ENCODE measurements at places on chromosomes 7 and 10. TPM values are rescaled to one million over a fixed set of nuclear protein-coding genes. Genes with fewer than 3 reads are reported as not detected.
A peak's percentile ranks its signal among the peaks of the same experiment; 100 is the strongest.

AIFM2 gene
- total RNA-seq = 7.3 TPM

TBX20 gene
- total RNA-seq = 0.34 TPM

GHRHR gene
- total RNA-seq = not detected

SPDYE1 gene
- total RNA-seq = not detected

LRRN3 gene
- total RNA-seq = 187 TPM

VWDE gene
- total RNA-seq = 5.5 TPM

DNA sequence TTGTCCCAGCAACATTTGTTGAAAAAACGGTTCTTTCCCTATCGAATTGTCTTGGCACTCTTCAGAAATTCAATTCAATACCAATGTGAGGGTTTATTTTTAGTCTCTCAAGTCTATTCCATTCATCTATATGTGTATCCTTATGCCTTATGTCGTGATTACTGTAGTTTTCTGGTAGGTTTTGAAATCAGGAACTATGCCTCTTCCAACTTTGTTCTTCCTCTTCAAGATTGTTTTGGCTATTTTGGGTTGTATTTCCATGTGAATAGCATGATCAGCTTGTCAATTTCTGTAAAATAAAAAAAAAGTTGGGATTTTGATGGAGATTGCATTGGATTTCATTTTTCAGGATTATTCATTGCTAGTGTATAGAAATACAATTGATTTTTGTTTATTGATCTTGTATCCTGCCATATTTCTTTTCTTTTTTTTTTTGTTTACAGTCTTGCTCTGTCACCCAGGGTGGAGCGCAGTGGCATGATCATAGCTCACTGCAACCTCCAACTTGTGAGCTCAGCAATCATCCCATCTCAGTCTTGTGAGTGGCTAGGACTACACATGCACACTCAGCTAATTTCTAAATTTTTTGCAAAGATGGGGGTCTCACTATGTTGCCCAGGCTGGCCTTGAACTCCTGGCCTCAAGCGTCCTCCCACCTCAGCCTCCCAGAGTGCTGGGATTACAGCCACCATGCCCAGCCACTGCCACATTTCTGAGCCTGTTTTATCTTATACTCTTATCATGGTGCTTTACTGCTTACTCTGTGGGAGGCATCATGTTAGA is 46.2 kb upstream of the MKLN1 start:
- DNase-seq = no peak
- H3K4me3 ChIP-seq = no peak overlapping the region
- H3K4me1 ChIP-seq = no peaks in the 10 kb centered on the region
- H3K27me3 ChIP-seq = no peaks in the 10 kb centered on the region

DNA sequence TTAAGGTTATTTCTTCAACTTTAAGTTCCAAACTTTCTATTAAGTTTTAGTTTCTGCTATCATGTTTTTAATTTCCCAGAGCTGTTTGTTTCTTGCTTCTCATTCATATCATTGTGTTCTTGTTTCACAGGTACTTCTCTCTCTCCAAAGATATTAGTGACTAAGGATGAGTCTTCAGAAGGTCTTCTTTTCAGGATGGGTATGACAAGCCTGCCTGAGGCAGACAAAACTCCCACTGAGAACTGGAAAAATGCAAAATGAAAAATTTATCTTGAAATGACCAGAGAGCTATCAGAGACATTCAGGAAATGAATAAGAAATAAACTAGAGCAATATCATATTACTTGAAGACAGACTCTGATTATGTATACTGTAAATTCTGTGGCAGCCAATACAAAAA is 110.8 kb upstream of the EGFR start:
- H3K4me3 ChIP-seq = no peak overlapping the region
- no peaks in the 10 kb centered on the region for H3K4me1 ChIP-seq
- DNase-seq = no peak

DNA sequence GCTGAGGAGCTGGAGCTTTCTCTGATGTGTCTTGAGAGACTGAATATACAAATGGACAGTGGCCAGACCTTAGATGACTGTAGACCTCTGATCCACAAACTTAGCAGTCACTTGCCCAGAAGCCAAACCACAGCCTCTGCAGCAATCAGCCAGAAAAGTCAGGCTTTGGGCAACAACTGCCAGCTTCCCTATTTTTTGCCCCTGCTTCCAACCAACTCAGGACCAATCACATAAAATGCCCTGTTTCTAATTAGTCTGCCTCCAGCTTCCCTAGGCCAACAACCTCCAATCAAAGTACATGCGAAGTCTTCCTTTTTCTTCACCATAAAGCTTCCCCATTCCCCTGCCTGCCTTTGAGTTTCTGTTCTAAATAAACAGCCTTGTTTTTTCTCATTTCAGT is 37.8 kb upstream of the CACUL1 start:
- DNase-seq = no peak
- peaks cover 15% of the 10 kb centered on the region for H3K27me3 ChIP-seq
- H3K4me3 ChIP-seq = no peak overlapping the region
- H3K4me1 ChIP-seq = no peaks in the 10 kb centered on the region
- no peak overlapping the region for H3K27ac ChIP-seq

GRCh38 chr10:123019941-123020703 is 11.3 kb downstream of the ACADSB start:
- no peak overlapping the region for H3K27ac ChIP-seq
- no peak for DNase-seq
- H3K36me3 ChIP-seq = peaks cover 1% of the 10 kb centered on the region
- H3K4me3 ChIP-seq = no peak overlapping the region

DNA sequence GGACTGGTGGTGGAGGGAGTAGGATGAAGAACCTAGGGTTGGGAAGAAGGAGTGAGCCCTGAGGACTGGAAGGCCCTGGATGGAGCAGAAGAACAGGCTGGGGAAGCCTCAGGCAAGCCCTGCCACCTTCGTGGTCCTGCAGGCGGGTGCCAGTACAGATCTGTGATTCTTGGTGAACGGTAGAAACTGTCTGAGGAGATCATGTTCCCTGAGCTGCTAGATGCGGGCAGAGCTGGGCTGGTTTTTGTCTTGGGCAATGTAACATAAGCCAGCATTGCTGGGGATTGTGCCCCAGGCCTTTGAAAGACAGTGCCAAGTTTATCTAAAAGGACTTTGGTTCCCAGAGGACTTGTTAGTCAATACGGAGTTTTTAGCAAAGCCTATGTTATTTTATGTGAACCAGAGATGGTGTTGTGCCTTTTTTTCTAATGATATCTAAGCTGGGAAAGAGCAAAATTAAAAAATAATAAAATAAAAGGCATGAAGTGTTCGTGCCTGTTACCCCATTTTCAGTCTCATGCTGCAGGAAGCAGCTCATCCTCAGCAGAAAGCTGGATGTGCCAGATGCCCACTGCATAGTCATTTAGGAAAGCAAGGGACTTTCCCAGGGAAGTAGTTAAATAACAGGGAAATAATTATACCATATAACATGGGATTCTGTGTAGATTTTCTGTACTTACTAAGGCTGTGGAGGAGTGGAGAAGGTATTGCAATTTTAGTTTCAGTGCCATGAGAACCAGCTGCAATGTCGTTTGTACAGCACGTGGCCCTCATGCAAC is 24.4 kb upstream of the FIGNL1 start:
- H3K4me3 ChIP-seq = no peak overlapping the region
- H3K27me3 ChIP-seq = peaks cover 6% of the 10 kb centered on the region
- peaks cover 3% of the 10 kb centered on the region for H3K4me1 ChIP-seq
- H3K36me3 ChIP-seq = no peaks in the 10 kb centered on the region
- no peak for DNase-seq

DNA sequence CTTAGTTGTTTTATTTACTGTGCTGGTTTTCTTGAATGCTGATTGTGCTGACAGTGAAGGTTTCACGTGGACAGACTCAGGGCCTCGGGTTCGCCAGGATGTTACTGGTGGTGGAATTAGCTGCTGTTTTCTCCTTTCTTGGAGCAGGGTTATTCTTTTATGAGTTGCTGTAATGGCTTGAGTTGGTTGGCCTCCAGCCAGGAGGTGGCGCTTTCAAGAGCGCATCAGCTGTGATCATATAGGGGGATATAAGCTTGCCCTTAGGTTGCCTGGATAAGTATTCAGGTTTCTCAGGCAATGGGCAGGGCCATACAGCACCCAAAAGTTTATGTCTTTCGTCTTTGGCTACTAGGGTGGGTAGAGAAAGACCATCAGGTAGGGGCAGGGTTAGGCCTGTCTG is 741.3 kb downstream of the PHTF2 start:
- no peaks in the 10 kb centered on the region for H3K36me3 ChIP-seq
- no peaks in the 10 kb centered on the region for H3K27me3 ChIP-seq
- no peak overlapping the region for H3K4me3 ChIP-seq
- no peak for DNase-seq
- H3K4me1 ChIP-seq = no peaks in the 10 kb centered on the region
- H3K27ac ChIP-seq = no peak overlapping the region

DNA sequence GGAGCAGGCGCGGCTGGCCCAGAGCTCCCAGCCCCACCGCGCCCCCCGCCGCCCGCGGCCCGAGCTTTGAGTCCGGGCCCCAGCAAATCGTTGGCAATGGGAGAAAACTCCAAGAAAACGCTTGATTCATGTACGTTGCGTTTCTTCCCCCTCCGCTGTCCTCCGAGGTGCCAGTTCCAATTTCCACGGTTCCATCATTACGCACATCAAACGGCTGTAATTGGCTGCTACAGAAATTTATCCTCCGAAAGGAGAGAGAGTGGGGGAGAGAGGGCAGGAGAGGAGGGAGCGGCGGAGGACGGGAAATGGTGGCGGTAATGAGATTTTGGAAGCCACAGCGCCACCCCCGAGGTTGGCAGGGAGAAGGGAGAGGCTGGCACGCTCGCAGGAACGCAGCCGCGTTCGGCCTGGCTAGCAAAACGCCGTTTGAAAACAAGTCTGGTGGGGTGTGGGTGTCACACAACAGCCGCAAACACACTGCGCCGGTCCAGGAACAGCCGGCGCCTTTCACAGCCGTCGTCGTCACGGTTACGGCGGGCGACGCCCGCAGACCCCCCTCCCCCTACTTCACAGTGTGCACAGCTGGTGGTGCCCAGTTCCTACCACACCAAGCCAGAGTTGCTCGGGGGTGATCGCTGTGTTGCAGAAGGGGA is 57.5 kb downstream of the UNCX start:
- H3K4me3 ChIP-seq = peak overlapping the region; percentile 41
- no peaks in the 10 kb centered on the region for H3K4me1 ChIP-seq
- no peaks in the 10 kb centered on the region for H3K36me3 ChIP-seq
- DNase-seq = peak; percentile 44

DNA sequence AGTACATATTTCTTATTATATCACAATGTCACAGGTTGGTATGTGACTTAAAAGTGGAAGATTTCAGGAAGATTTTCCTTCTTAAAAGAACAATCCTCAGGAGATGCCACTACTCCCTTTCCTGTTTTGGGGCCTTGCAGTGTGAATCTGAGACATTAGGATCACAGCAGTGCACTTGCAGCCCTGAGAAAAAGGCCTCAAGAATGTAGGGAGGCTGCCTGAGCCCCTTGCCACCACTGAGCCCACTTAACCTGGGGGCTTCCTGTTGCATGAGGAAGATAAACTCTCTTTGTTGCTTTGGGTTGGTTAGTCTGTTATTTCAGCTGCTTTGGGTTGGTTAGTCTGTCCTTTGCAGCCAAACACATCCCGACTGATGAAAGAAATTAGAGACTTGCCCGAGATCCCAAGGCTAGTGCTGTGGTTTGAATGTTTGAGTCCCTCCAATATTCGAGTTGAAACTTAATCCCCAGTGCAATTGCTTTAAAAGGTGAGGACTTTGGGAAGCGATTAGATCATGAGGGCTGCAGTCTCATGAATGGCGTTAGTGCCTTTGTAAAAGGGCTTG is 151.3 kb upstream of the SP4 start:
- no peak for DNase-seq
- H3K36me3 ChIP-seq = peaks cover 11% of the 10 kb centered on the region
- peaks cover 6% of the 10 kb centered on the region for H3K4me1 ChIP-seq
- no peak overlapping the region for H3K4me3 ChIP-seq
- no peaks in the 10 kb centered on the region for H3K27me3 ChIP-seq
- H3K27ac ChIP-seq = no peak overlapping the region

DNA sequence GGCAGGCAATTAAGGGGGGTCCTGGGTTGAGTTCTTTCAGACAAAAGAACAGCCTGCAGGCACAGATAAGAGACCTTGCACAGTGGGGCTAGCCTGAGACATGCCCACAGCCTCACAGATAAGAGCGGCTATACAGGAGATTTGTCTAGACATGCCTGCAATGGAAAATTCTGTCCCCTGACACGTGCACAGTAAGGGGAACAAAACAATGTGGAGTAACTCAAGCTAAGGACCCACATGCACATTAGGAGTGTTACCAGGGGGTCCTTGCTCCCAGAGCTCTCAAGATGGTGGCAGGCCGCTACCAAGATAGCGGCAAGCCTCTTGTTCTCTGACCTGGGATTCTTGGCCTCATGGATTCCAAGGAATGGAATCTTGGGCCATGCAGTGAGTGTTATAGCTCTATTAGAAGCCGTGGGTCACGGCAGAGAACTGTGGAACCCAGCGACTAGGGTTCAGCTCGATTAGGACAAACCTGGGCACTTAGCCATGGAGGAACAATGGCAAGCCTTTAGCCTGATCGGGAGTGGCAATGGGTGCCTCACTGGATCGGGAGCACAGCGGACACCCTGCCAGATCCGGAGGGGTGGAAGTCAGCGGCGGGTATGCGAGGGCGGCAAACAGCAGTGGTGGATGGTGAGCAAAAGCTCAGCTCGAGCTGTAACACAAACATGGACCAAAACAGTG is 196.9 kb downstream of the CCSER2 start:
- H3K27ac ChIP-seq = no peak overlapping the region
- peaks cover 7% of the 10 kb centered on the region for H3K4me1 ChIP-seq
- peaks cover 5% of the 10 kb centered on the region for H3K27me3 ChIP-seq

GRCh38 chr7:4840079-4840501 is 21.7 kb downstream of the PAPOLB start:
- no peak for DNase-seq
- H3K4me3 ChIP-seq = no peak overlapping the region
- no peaks in the 10 kb centered on the region for H3K36me3 ChIP-seq
- peaks cover 5% of the 10 kb centered on the region for H3K27me3 ChIP-seq
- H3K4me1 ChIP-seq = no peaks in the 10 kb centered on the region
- no peak overlapping the region for H3K27ac ChIP-seq

- H3K4me1 ChIP-seq = no peaks in the 10 kb centered on the region
- H3K27ac ChIP-seq = no peak overlapping the region
- H3K4me3 ChIP-seq = no peak overlapping the region
- DNase-seq = no peak
- H3K36me3 ChIP-seq = no peaks in the 10 kb centered on the region
- H3K27me3 ChIP-seq = no peaks in the 10 kb centered on the region
Measured at GRCh38 chr7:147912291-147912690, 678.3 kb upstream of the C7orf33 start.

DNA sequence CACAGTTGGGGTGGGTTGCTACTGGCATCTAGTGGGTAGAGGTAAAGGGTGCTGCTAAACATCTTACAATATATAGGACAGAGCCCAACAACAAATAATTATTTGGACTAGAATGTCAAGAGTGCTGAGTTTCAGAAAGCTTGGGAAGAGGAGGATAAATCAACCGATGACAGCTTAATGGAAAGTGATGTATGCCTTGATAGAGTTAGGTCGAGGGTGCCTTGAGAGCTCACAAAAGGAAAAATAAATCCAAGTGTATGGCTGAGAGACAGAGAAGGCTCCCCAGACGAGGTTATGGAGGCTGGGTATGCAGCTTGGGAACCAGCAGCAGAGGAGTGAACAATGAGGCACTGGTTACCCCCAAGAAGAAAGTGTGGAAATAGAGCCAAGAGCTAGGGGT is 211.1 kb downstream of the HDAC9 start:
- peaks cover 2% of the 10 kb centered on the region for H3K4me1 ChIP-seq
- no peaks in the 10 kb centered on the region for H3K36me3 ChIP-seq
- no peak for DNase-seq
- no peak overlapping the region for H3K27ac ChIP-seq

GRCh38 chr7:2010551-2011265 is 222.0 kb downstream of the MAD1L1 start:
- peak; percentile 19 for DNase-seq
- peaks cover 2% of the 10 kb centered on the region for H3K36me3 ChIP-seq
- no peak overlapping the region for H3K4me3 ChIP-seq
- H3K27me3 ChIP-seq = no peaks in the 10 kb centered on the region
- H3K27ac ChIP-seq = no peak overlapping the region

Data from activated naive CD8-positive, alpha-beta T cell treated with anti-CD3 and anti-CD28 coated beads, Interleukin-2, amount 10 ng/mL, durations not matched to agents 7 days and 5 days (primary cell).